ENCODE measurements at places on chromosomes 6 and 20.
A peak's percentile ranks its signal among the peaks of the same experiment; 100 is the strongest.

GRCh38 chr20:1278993-1279392 is 12.9 kb downstream of the SNPH start:
- DNase-seq = no peak

GRCh38 chr20:2691663-2692035 is 931 bp upstream of the EBF4 start:
- no peak for DNase-seq

GRCh38 chr6:164749221-164750064 is 560.0 kb downstream of the C6orf118 start:
- DNase-seq = peak; percentile 35

- DNase-seq = peak; percentile 50
Measured at GRCh38 chr20:21397341-21398108, at the start of gene NKX2-4. TSS of gene NKX2-4 (minus strand) at chr20:21397526. CDS start at chr20:21397399, 127 bp downstream.

DNA sequence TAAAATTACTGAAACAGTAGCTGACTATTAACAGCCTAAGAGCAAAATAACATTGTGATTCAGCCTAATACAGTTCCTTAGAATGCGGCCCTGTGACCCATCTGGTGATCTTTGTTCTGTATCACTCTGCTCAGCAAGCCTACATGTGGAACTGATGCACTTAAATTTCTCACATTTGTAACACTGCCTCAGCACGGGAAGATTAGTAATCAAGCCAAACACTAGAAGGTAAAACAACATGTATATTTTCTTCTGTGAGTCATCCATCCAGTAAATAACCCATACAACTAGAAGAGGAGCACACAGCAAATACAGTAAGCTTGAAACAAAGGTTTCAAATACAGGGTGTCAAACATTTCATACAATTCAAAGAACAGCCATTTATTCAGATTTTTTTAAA is 189.7 kb upstream of the NOX3 start:
- no peak for DNase-seq

DNA sequence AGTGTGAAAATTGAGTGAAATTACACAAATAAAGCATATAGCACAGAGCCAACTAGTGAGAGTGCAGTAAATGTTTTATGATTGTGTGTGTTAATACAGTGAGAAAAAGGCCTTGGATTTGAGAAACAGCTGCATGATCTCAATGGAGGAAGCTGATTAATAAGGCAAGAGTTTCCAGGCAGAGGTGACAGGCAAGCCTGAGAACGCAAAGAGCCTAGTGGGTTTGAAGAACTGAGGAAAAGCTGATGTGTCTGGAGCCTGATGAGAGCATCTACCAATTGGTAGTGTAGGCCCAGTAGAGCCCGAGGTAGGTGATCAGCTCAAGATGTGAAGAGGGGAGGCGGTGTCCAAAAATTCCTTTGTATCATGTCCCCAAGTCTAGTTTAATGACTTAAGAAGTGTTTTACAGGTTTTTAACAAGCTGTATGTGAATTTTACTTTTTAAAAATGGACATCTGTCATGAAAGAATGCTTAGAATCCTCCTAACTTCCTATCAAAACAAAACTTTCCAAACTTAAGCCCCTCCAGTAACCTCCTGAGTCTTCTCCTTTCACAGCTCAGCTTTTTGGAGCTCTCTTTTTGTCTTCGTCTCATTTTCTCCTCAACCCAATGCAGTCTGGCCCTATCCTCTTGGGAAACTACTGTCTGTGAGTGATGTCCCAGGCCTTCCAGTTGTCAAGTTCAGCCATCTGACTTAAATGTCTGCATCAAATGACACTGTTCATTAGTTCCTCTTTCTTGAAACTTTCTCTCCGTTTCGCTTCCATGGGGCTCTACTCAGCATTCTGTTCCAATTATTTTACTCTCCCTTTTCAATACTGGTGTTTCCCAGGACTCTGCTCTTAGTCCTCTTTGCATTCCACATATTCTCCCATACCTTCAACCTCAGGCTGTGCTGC is 1.2 kb downstream of the CDC40 start:
- no peak for DNase-seq

GRCh38 chr6:63685446-63686379 is 50.1 kb downstream of the PHF3 start:
- DNase-seq = no peak

- DNase-seq = no peak
Measured at GRCh38 chr6:25009393-25009710, 73.6 kb upstream of the RIPOR2 start.

GRCh38 chr6:142816031-142816430 is 128.9 kb downstream of the HIVEP2 start:
- no peak for DNase-seq

DNA sequence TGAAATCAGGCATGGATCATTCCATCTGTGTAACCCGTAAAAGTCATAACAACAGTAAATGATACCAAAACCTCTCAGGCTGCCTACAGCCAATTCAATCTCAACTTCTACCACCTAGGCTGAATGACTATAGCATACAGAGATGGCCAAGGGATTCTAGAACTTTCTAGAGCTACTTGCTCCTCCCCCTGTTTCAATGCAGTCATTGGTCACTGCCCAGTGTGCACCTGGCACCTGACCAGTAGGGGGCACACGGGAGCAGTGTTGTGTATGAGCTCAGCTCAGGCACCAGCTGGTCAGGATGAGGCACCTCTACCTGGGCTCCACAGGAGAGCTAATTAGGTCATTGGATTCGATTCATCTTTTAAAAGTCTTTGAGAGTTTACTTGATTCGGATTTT is 86.2 kb downstream of the PLEKHG1 start:
- peak; percentile 4 for DNase-seq

GRCh38 chr20:52037370-52037769 is 154.2 kb downstream of the ZFP64 start:
- no peak for DNase-seq

DNA sequence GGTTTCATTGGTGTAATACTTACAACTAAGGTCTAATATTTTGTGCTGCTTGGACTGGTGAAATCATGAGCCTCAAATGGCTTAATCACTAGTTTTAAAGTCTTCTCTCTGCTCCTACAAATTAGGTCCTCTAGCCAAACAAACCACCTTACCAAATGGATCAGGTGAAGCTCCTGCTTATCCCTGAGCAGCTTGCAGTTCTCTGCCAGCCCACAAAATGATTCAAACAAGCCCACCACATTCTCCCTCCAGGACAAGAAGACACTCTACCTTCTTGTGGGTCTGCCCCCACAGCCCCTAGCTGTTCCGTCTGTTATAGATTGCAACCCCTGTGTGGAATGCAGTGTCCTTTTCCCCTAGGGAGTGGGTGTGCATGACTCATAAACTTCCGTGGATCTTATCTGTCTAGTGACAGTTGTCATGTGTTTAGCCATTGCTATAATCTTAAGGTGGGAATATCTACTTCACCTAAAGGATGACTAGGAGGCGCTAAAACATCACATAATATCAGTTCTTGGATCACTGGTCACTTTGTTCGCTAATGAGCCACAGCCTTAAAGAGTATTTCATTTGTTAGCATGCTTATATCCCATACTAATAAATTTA is 940.5 kb upstream of the MANEA start:
- DNase-seq = no peak

GRCh38 chr6:106789428-106790148 is 160.2 kb downstream of the QRSL1 start:
- DNase-seq = no peak

DNA sequence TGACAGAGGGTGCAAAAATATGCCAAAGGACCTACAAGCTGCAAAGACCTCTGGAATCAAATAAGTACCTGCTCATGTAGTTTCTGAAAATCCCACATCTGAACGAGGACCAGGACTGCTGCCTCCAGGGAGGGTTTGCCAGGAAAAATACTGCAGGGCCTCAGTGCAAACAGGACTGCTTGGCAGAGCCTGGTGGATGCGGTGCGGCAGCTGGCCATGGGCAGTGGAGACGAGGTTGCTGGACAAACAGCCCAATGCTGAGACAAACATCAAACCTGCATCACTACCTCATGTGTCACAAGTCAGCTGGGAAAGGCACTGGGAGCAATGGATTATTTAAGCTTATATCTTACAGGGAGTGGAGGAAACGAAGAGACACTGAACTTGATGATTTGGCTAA is 238.8 kb downstream of the PAX1 start:
- no peak for DNase-seq

- DNase-seq = no peak
Measured at GRCh38 chr6:63947792-63948529, 312.4 kb downstream of the PHF3 start.

- DNase-seq = no peak
Measured at GRCh38 chr6:44951253-44951747, 376.8 kb upstream of the RUNX2 start.

DNA sequence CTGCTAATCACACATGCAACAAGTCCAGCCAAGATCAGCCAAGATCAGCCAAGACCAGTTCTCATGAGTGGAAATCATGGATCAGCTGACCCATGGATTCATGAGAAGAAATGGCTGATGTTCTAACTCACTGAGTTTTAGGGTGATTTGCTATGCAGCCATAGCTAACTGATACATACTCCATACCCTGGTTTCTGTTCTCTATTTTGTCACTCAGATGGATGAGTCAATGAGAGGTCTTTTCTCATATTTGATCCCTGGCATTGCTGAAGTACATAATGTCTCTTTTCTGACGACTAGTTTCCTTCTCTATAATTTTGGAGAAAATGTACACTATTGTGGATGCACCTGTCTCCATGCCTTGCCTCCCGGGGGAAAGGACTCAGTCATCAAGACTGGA is 118.4 kb upstream of the LY86 start:
- DNase-seq = no peak

DNA sequence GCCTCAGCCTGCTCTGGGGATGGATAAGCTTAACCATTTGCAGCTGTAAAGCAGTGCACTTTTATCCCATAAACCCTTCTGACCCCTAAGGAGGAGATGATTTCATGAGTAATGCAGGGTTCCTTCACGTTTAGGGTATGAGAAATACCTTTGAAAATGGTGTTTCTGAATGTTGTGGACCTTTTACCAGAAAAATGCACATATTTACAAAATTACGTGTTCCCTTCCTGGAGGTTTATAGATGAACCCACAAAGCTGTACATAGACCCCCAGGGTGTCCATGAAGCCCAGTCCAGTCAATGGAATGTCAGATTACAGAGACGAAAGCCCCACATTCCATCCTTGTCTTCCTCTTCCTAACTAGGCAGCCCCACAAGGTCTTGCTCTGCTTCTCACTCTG is 78.6 kb upstream of the INSM1 start:
- no peak for DNase-seq

GRCh38 chr6:158049055-158050028 is 67.7 kb downstream of the SYNJ2 start:
- no peak for DNase-seq

- no peak for DNase-seq
Measured at GRCh38 chr6:45900808-45901752, 114.6 kb downstream of the CLIC5 start.

- no peak for DNase-seq
Measured at GRCh38 chr20:11918391-11918845, 725 bp downstream of the BTBD3 start.

DNA sequence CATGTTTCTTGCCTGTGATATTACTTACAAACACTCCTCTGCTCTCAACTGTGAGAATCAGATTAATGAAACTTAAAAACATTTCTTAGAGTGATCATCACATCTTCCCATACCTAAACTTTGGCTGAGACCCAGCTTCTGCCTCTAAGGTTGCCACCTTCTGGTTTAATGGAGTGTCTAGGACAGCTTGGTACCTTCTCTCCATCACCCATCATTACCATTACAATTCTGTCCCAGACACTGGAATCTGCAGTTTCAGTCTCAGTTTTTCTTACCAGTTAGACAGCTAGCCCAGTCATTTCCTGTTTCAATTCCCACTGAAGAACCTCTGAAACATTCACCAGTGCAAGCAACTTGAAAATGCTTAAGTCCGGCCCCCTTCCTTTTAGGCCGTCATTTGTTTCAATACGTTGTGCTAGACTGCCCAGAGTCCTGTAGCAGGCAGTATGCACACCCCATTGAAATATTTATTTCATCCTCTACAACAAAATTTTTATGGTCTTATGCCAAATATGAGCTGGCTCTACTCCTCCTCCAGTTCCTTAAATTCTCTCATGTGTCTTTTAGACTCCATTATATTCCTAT is 107.0 kb upstream of the FOXO3 start:
- DNase-seq = no peak

DNA sequence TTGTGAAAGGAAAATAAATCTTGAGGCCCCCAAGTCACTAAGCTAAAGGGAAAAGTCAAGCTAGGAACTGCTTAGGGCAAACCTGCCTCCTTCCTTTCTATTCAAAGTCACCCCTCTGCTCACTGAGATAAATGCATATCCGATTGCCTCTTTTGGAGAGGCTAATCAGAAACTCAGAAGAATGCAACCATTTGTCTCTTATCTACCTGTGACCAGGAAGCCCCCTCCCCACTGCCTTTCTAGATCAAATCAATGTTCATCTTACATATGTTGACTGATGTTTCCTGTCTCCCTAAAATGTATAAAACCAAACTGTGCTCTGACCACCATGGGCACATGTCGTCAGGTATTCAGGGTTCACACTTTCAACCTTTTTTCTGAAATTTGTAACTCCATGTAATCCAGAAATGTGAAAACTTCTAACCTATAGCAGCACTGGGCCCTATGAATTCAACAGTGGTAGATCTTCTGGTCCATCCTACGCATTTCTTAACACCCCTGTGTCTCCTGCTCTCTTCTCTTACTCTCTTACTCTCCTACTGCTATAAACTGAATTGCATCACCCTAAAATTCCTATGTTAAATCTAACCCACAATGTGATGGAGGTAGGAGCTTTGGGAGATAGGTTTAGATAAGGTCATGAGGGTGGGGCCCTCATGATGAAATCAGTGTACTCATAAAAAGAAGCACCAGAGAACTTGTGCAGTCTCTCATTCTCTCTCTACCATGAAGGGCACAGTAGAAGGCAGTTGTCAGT is 89.3 kb downstream of the EPB41L2 start:
- DNase-seq = no peak

GRCh38 chr6:98670045-98670746 is 164.2 kb upstream of the POU3F2 start:
- DNase-seq = no peak

GRCh38 chr6:10756085-10756484 is 8.5 kb downstream of the TMEM14B start:
- DNase-seq = no peak

DNA sequence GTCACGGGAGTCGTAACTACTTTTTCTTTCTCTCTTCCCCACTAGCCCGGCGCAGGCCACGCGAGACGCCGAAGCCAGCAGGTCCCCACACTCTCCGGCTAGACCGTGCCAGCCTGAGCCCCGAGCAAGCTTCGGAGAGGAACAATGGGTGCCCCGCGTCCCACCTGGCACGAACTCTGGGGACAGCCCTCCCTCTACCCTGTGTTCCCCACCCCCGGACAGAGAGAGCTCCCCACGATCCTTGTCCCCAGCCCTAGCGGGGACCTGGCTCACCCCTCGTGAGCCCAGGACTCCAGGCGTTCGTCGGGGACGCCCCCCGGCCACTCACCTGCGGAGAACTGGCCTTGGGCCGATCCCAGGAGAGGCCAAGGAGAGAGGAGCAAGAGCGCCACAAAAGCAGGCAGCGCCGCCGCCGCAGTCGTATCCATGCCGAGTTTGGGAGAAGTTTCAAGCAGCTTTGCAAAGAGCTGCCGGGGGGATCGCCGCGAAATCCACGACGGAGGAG is 416 bp downstream of the PTPRK start:
- no peak for DNase-seq

All from NCI-H2029 (cell line).